CD4-positive, alpha-beta T cell treated with Interleukin-17A for 1 hour (primary cell): ENCODE measurements at places on chromosomes 7 and 10.

- DNase-seq, result no peak
These were observed 4.5 kb upstream of the CPVL start for GRCh38 chr7:29150856-29151255.

GRCh38 chr7:88477976-88478375 lies 171.3 kb upstream of the STEAP4 start:
- no peak for DNase-seq

- no peak for DNase-seq
These were observed 56.7 kb upstream of the ELN start for GRCh38 chr7:73971322-73971703.

GRCh38 chr7:2572101-2572842 lies 13.5 kb downstream of the IQCE start:
- no peak for DNase-seq

DNA sequence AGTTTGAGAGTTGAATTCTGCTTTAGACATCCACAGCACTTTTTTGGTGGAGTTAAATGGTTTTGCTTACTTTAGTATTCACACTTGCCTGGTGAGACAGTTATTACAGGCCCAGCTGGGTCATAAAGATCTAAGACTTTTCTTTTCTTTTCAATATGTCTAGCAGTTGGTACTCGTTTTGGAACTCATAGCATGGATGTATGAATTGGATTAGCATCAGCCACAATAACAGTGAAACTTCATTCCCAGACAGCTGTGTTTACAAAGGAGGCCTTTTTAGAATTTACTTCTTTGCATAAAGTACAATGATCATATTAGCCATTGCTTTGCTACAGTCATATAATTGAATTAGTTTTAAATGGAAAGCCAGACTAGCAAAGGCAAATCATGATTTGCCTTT lies 168.4 kb upstream of the DKK1 start:
- DNase-seq, result no peak

GRCh38 chr10:7933262-7933661 lies 115.0 kb downstream of the TAF3 start:
- no peak for DNase-seq

- no peak for DNase-seq
These were observed 1.4 kb downstream of the C10orf62 start for GRCh38 chr10:97590748-97591495.

DNA sequence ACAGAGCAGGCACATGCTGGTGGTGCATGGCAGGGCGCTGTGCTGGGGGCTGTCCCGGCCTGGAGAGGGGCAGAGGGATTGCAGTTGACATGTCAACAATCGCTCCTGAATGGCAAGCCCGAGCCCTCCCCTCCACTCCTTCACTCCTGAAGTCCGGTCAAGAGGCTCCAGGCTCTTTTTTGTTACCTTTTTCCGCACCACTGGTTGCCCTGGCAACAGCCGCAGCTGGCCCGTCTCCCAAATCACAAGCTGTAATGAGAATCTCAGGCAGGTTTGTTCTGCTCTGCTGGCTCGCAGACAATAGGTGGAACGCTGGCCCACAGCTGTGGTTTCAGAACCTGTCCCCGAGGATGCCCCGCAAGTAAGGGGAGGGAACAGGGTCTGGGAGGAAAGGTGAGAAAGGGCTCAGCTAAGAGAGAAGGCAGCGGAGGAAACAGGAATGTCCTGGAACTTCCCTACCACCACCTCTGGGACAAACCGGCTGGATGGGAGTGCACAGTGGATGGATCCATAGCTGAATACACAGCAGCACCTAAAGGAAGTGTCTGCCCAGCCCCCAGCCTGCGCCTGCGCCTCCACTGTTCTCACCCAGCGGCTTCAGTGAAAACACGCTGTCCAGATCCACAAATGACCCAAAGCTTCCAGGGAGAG lies 58.9 kb downstream of the CALML3 start:
- DNase-seq, result no peak

DNA sequence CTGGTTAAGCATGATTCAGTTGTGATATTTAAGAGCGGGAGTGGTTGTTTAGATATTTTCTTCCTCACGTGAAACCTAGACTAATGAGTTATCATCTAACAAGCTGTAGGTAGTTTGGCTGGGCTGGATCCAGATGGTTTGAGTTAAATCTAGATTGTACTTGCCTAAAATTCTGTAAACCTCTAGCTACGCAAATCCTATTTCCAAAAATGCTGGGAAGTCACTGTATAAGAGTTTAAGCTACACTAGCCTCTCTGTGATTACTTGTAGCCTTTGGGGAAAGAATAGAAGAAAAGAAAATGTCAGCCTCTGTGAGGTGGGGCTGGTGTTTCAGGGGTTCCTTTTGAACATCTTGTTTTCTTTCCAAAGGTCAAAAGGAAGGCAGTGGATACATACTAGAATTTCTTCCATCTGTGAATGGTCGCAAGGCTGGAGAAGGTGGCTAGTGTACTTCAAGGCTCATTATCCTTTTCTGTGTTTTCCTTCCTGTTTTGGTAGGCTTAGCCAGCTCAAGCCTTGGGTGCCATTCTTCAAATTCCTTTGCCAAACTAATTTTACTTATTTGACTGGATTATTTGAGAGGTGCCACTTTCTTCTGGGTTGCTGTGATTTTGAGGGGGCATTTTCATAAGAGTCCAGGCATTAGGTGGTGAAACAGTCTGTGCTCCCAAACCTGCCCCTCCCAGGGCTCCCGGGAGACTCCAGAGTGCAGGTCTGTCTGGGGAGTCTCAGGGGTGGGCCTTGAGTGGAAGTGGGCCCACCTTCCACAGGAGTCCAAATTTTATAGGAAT lies 5.2 kb upstream of the EN2 start:
- no peak for DNase-seq

GRCh38 chr10:100621360-100622205 lies 85.8 kb downstream of the HIF1AN start:
- peak; percentile 59 for DNase-seq

DNA sequence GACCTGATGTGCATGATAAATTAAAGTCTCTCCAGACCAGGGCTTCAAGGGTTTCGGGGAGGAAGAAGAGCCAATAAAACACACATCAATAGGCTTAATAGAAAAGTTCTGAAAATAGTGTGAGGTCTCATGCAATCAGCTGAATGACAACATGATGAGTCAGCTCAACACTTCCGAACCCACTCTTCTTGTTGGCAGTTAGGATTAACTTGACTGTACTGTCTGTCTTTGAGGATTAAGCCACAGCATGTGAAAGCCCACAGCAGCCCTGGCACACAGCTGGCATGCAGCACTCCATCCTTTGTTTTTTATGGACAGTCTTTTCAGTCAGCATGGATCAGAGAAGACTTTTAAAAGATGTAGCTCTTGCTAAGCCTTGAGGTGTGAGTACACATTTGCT lies 526.9 kb upstream of the VSTM2A start:
- DNase-seq, result no peak

GRCh38 chr10:14560274-14560673 lies 214.4 kb downstream of the FAM107B start:
- peak; percentile 82 for DNase-seq

- DNase-seq, result no peak
These were observed 150.4 kb downstream of the TAX1BP1 start for GRCh38 chr7:27890205-27890849.

DNA sequence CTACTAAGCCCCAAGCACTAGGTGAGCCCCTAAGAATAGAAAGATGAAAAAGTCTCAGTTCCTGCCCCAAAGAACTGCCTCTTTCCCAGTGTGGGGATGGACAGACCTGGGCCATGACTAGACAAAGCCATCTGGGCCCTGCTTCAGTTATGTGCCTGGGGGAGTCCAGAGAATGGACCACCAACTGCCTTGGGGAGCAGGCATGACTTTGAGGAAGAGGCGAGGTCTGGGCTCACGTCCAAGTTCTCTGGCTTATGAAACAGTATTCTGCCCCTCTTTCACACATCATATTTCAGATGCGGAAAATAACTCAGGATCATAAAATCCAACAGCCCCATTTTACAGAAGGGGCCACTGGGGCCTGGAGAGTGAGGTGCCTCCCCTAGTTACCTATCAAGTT lies 80.3 kb downstream of the PLXNA4 start:
- no peak for DNase-seq

DNA sequence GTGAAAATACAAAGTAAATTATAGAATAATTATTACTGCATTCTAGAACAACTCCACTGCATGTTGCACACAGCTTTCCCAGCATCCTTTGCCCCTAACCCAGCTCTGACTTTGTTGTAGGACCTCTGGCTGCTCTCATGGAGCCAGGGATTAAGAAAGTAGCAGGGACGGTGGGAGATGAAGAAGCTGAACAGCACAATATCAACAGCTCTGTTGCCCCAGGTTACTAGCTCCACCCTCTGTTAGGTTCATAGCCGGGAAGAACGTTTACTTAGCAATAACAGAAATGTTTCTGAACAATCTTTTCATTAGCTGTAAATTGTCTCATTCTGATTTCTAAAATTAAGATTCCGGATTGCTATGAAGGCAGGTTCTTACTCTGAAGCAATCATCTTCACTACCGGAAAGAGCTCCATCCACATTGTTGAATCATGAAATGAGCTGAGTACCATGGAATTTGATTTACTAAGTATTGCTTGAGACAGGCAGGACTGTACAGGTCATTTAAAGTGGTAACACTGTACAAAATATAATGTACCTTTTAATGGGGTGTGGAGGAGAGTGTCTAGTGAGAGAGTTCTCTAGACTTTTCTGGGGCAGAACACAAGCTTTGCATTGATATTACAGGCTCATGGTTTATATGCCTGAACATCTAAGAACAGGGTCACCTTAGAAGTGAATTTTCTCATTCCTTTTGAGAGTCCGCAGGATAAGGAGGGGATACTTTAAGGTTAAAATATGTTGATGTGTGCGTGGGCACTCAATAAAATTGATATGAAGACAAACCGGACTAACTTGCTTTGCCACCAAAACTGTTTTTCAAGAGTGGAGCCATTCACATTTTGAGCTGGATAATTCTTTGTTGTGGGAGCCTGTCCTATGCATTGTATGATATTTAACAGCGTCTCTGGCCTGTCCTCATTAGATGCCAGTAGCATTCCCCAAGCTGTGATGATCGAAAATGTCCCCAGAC lies 20.8 kb upstream of the RAB18 start:
- DNase-seq, result no peak

GRCh38 chr7:69439636-69440325 lies 158.5 kb upstream of the AUTS2 start:
- no peak for DNase-seq

- no peak for DNase-seq
These were observed 509.0 kb upstream of the PODXL start for GRCh38 chr7:132065193-132065988.

DNA sequence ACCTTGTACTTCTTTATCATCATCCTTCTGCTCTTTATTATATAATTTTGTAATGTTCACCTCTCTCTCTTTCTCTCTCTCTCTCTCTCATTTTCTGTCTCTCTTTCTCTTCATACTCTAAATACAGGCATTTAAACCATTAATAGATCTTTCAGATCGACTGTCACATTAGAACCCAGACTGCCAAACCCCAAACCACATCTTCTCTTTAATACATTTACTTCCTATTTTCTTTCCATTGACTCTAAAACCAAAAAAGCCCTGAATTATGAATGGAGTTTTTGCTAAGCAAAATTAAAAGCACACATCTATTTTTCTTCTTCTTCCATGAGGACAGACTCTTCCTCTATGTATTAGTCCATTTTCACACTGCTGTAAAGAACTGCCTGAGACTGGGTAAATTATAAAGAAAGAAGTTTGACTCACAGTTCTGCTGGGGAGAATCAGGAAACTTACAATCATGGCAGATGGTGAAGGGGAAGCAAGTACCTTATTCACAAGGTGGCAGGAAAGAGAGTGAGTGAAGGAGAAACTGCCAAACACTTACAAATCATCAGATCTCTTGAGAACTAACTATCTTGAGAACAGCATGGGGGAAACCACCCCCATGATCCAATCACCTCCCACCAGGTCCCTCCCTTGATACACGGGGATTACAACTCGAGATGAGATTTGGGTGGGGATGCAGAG lies 272.7 kb upstream of the MGMT start:
- no peak for DNase-seq

GRCh38 chr10:94680544-94680943 lies 3.0 kb upstream of the CYP2C18 start:
- no peak for DNase-seq

DNA sequence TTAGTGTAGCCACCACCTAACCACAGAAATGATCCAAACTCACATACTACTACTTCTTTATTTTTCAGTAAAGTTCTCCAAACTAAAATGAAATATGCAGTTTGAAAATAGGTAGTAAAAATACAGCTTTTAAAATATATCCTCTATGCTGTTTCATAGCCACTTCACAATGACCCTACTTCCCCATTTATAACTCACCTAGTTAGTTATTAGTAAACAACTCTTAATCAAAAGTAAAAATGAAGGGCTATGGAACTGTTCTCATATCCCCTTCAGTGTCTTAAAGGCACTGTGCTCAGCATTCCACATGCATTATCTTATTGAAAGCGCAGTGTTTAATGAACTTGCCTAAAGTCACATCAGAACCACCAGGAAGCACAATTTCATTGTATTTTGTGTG lies 43.5 kb downstream of the KMT2C start:
- DNase-seq, result no peak

DNA sequence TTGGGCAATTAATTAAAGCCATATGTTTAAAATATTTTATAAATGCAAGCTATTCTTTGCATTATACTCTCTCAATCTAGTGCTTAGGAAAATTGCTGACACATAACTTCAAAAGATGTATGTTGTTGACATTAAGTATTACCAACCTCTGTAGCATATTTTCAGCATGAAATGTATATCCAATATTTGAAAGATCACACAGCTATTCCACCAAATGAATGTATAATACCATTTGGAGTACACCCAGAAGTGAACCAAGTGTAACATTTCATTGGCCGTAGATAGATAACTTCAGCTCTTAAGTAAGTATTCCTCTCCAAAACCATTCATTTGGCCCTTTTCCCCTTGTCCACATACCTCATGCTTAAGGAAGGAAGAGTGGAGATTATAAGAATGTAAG lies 104.6 kb downstream of the HECTD2 start:
- no peak for DNase-seq

- DNase-seq, result no peak
These were observed 9.7 kb upstream of the ADAMTS14 start for GRCh38 chr10:70662362-70663220.

DNA sequence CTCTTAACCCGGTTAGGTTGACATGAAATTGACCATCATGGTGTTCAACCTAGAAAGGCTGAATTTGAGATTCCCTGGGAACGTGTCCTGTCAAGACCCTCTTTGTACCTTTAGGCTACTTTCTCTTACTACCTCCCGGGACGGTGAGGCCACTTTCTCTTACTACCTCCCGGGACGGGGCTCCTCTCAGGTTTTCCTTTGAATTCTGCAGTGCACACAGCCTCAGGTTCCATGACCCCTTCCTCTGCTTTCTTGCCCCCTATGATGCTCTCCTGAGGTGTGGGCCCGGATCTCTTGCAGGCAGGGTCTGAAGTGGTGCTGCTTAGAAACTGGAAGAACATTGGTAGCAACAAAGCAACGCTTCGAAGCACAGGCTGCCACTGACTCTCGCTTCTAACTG lies 155.3 kb downstream of the CAMK1D start:
- no peak for DNase-seq

DNA sequence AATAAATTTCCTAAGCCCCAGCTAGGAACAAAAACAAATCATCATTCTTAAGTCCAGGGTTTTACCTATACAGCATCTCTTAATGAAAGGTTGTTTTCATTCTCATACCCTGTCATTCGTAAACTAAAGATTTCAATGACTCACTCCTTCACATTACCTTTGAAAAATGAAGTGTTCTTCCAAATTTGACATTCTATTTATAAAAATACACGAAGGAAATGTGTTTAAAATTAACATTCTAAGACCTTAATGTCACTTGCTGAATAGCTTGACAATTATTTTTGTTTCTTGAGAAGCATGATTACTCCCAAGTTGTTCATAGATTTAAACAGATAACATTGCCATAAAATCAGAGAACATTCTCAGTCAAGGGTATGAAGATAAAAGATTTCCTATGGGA lies 1188.3 kb upstream of the SORCS1 start:
- DNase-seq, result no peak

GRCh38 chr10:59131666-59132065 lies 44.8 kb upstream of the PHYHIPL start:
- no peak for DNase-seq
